ENCODE measurements at places on chromosomes 7 and 10. TPM values are rescaled to one million over a fixed set of nuclear protein-coding genes. Genes with fewer than 3 reads are reported as not detected.
A peak's percentile ranks its signal among the peaks of the same experiment; 100 is the strongest.

CCDC172 gene
- not detected for total RNA-seq

ZNF117 gene
- total RNA-seq, result 12.9 TPM

FXYD4 gene
- 6.1 TPM for total RNA-seq

ITIH5 gene
- not detected for total RNA-seq

ITPRID1 gene
- not detected for total RNA-seq

SPACDR gene
- total RNA-seq, result 0.31 TPM

KCND2 gene
- 2.7 TPM for total RNA-seq

H2BK1 gene
- total RNA-seq, result not detected

PLAU gene
- 154 TPM for total RNA-seq

CALML3 gene
- total RNA-seq, result not detected

CALML5 gene
- total RNA-seq, result not detected

DNA sequence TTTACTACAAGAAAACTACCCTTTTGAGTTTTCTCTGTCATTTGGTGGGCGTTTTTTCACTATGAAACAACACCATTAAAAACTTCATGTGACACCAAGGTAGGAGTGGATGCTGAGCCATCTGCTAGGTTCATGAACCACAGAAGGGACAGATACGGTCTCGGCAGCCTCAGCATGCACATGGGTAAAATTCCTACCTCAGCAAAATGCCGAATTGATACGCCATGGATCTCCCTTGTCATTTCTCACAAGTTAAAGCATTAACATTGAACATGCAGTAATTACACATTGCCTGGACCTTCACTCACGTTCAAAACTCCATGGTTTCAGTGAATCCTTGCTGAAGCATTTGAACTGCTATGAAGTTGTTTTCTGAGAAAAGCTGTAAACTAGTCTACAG, 121.5 kb upstream of the EGR2 start:
- DNase-seq, result no peak

DNA sequence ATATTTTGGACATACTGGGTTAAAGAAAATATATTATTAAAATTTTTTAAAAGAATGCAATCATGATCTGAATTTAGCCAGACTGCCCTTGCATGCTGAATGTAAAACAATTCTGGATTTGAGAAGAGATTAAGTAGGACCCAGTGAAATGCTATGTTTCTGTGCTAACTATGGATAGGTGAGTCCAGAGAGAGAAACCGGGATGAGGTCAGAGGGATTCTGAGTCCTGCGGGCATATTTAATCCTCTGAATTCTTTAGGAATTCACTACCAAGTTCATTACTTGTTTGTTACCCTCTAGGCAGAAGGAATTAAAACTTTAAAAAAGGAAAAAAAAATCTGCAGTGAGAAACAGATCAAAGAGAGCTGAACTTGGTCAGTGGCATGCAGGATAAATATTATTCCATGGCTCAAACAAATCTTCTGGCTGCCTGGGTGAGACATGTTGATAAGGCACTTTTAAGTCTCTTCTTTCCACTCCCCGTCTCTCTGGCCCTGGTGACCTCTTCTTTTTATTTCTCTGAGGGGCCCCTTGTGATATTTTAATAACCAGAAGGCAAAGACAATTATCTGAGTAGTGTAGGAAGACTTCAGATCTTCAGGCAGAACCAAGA, 50.2 kb upstream of the LYZL1 start:
- no peak for DNase-seq

GRCh38 chr7:3133811-3134385, 90.2 kb upstream of the CARD11 start:
- no peak for DNase-seq

GRCh38 chr10:62456611-62457101, 82.5 kb downstream of the ZNF365 start:
- peak; percentile 96 for DNase-seq

GRCh38 chr10:18222866-18223265, 82.6 kb downstream of the CACNB2 start:
- no peak for DNase-seq

DNA sequence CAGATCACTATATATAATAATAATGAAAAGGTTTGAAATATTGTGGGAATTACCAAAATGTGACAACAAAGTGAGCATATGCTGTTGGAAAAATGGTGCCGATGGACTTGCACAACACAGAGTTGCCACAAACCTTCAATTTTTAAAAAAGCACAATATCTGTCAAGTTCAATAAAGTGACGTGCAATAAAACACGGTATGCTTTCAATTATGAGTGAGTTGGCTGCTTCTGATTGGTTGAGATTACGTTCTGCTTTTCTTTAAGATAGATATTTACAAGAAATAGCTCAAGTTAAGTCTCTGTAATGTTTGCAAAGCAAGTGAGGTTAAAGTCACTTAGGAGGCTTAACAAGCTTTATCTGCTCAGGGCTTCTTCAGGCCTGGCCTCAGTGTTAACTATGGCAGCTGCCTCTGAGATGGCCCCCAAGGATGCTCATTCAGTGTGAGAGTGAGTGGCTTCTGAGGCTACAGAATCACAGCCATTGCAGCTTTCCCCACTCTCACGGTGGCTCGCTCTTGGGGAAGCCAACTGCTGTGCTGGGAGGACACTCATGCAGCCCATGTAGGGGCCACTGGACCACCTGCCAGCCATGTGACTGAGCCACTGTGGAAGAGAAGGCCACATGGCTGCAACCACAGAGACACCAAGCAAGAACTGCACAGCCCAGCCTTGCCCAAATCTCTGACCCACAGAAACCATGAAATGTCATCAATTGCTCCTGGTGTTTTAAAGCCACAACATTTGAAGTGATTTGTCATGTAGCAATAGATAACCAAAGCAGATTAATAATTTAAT, 78.3 kb upstream of the TMEM72 start:
- DNase-seq, result peak; percentile 89

- DNase-seq, result peak; percentile 41
Observed at GRCh38 chr7:41573015-41573414, 129.9 kb downstream of the INHBA start.

DNA sequence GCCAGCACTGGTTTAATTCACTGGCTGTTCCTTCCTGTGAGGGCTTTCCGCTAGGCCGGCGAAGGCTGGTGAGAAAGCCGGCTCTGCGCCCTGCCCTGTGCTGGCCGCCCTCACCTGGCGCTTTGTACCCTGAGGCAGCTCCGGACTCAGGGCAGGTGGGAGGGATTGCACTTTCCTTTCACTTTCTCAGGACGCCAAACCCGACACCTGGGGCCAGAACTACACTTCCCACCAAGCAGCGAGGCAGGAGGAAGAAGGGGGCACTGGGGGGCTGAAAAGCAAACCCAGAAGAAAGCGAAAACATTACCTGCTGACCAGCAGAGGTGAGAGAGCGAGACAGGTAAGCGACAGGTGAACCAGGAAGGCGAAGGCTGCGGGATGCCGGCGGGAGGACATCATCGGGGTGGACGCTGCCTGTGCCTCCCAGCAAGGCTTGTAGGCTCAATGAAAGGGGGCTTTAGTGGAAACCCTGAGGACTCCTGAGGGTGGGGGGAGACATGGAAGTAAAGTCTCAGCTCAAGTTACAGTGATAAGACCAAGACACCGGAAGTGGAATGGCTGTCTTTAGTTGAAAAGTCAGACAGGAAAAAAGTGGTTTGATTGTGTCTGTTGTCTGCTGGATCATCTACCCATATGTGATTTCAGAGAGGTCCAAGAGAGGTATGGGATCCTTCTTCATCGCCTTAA, at the start of gene RAB19:
Gene RAB19, plus strand, starts transcription at position 181 of the 687 bp plus-strand sequence. CDS start 3,589 bp downstream, outside the sequence.
- no peak for DNase-seq

DNA sequence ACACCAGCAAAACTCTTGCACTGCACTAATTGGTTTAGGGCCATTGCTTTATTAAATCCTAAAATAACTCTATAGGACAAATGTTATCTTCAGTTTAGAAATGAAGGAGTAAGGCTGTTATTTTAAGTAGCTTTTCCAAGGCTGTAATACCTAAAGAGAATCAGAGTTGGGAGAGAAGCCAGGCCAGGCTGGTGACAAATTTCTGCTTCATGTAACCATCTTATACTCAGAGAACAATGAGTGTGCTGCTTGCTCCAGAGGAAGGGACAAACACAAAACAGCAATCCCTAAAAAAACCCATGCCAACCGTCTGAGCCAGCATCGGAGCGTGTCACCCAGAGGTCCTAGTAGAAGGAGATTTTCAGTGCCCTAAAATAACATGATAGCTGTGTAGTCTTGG, 49.7 kb upstream of the TARP start:
- DNase-seq, result no peak

DNA sequence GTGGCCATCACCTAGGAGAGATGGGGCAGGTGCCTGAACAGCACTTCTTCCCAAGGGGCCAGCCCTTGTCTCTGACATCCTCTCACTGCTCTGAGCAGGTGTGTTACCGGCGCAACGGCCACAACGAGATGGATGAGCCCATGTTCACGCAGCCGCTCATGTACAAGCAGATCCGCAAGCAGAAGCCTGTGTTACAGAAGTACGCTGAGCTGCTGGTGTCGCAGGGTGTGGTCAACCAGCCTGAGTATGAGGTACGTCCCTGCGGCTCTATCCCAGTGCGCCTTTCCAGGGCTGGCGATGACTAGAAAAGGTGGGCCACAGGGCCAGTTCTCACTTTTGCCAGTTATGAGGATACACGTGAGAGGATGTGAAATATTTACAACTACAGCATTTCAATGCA, 54.3 kb upstream of the ZMIZ2 start:
- DNase-seq, result no peak

- no peak for DNase-seq
Observed at GRCh38 chr7:45506059-45506458, 68.1 kb upstream of the ADCY1 start.

All from myocyte (in vitro differentiated cells).